NCI-H510A treated with DMSO at 0.1 percent for 48 hours (cell line): ENCODE measurements at places on chromosomes 5 and 9.
A peak's percentile ranks its signal among the peaks of the same experiment; 100 is the strongest.

- no peak for DNase-seq
These were observed 142.2 kb upstream of the RANBP3L start for GRCh38 chr5:36443941-36444340.

DNA sequence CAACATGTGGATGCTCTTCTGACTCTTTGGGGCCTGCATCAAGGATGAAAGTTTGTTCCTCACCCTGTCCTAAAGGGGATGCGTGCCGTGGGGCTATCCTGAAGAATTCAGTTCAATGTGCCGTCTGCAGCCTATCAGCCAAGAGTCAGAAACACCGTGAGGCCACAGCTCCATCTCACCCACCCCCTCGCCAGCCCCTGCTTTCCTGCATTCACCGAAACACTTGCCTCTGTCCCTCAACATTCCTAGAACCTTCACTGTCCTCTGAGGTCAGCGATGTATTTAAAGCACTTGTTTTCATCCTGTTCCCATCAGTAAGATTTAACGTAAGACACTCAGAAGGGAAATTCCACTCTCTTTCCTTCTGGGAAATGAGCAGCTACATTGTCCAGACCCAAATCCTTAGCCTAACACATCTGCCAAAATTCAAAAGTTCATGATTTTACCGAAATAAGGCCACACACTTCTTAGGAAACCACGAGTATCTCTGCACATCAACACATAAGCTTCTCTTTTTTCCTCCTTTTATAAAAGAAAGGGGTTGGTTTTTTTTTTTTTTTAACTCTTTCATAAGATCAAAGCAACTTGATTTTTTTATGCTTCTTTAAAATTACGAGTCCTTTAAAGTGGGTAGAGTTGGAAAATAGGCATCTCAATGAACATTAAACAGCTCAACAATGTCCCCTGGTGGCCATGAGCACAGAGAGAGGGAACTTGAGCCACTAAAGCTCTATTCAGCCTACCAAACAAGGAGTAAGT is 100.7 kb downstream of the SUSD1 start:
- peak; percentile 90 for DNase-seq

DNA sequence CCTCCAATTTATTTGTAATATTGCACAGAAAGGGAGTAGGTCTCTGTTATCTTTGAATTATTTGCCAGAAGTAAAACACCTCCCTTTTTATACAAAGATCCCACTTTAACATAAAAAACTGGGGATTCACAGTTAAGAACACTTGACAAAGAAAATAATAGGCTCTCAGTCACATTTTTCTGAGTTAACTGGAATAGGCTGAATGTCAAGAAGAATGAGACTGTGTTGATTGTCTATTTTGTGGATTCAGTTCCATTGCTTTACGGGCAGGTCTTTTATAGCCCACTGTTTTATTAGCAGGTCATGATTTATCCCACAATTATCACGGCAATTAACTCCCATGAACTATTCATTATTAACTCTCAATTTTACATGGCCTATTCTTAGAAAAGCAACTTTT is 427.4 kb downstream of the CTNND2 start:
- DNase-seq, result no peak

DNA sequence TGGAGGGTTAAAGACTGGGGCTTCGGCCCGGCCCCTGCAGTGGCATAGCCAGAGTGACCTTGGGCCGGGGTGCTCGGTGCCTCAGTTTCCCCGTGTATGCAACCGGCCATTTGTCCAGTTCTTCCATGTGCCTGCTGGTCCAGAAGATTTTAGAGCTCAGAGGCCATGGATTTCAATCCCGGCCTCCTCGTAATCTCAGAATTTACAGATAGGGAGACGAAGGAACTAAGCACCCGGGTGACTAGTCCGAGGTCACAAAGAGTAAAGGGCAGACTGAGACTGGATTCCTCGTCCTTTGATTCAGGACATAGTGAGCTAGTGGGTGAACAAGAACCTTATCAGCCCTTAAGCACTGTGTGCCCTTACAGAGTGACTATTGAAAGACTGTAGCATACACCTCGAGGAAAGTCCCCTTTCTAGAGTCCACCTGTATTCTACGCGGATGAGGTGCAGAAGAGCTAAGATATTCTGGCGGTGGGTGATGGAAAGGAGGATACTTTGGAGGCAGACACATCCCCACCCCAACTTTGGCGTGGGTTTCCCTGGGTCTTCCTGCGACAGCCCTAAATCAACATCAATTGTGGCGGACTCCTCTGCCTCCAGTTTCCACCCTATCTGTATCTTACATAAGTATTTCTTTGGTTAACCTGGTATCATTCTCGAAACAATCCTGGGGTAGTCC is 597 bp downstream of the SLC31A1 start:
- DNase-seq, result peak; percentile 61

GRCh38 chr5:177454397-177455035 is 7.9 kb downstream of the PRR7 start:
- DNase-seq, result peak; percentile 77

DNA sequence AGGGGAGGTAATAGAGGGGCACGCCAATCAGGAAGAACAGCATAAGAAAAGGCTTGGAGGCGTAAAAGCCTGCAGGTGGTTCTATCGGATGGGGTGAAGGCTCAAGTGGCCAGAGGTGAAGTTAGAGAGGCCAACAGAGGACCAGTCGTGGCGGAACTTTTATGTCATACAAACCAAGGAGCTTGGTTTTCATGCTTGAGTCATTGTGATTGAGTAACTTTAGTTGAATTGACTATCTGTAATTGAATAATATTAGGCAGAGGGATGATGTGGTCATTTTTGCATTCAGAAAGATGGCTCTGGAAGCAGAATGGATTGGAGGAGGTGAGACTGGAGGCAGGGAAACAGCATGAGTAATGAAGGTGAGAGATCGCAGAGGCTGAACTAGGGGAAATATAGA is 7.2 kb upstream of the SPINK4 start:
- DNase-seq, result no peak

- no peak for DNase-seq
These were observed 66.0 kb downstream of the WDR41 start for GRCh38 chr5:77425998-77426659.

DNA sequence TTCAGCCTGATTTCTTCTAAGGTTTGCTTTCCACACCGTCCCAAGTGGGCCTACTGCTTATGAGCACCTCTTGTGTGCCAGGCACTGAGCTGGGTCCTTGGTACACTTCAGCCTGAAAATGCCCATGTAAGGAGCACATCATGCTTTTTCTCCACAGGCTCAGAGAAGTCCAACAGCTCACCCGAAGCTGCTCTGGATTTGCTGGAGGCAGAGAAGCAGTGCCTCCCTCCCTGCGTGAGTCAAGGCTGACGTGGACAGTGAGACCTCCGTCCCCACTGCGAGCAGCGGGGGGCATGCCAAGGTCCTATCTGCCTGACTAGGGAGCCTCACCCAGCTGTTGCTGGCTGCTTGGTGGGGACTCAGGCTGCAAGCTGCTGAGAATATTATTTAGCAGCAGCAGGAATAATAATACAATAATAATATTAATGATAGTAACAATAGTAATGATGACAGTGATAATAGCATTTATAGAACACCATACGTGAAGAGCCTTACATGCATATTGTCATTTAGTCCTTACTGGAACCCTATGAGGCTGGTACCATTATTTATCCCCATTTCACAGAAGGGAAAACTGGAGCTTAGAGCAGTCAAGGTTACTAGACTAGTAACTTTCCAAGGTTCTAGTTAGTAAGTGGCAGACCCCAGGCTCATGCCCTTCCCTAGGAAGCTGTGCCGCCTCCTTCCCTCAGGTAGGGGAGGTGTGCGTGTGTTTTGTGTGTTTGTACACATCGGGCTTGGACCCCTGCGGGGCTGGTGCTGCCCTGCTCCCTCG is 194.8 kb downstream of the HSPA4 start:
- DNase-seq, result no peak

GRCh38 chr9:73118286-73118685 is 33.4 kb upstream of the ANXA1 start:
- no peak for DNase-seq

DNA sequence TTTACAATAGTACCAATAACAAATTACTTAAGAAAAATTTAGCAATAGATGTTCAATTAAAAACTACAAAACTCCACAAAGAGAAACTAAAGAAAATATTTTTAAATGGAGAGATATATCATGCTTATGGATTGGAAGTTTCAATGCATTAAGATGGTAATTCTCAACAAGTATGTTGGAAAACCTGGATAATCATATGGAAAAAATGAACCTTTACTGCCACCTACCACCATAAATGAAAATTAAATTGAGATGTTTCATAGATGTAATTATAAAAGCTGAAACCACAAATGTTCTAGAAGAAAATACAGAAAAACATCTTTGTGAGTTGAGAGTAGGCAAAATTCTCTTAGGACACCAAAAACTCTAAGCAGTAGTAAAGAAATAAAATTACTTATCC is 121.7 kb downstream of the ANKRD18B start:
- no peak for DNase-seq
